Activated CD4-positive, alpha-beta T cell treated with anti-CD3 and anti-CD28 coated beads for 36 hours (primary cell): ENCODE measurements at places on chromosomes 2 and 18.
A peak's percentile ranks its signal among the peaks of the same experiment; 100 is the strongest.

DNA sequence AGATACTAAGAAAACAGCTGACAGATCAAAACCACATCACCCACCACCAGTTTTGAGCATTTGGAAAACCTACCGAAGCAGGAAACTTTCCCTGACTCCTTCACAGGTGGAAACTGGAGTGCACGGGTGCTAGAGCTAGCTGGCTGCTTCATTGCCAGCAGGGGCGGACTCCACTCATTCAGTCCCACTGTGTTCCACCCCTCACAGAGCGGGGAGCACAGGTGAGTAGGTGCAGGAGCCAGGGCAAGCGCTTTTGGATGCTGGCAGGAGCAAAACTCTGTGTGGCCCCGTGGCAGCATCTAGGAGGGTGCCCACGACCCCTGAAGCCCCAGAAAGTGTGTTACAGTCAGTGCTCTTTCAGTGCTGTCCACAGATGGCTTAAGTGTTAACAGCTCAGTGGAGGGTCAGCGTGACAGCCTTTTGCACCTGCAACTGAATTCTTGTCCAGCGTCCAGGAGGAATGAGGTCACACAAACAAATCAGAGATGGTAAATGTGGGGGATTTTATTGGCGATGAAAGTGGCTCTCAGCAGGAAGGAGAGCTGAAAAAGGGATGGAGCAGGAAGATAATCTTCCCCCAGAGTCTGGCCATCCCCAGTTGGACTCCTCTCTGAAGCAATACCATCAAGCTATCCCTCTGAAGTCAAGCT lies 71.1 kb downstream of the TMEM163 start:
- DNase-seq: no peak

GRCh38 chr2:180003073-180003472 lies 4.0 kb downstream of the CWC22 start:
- no peak for DNase-seq

DNA sequence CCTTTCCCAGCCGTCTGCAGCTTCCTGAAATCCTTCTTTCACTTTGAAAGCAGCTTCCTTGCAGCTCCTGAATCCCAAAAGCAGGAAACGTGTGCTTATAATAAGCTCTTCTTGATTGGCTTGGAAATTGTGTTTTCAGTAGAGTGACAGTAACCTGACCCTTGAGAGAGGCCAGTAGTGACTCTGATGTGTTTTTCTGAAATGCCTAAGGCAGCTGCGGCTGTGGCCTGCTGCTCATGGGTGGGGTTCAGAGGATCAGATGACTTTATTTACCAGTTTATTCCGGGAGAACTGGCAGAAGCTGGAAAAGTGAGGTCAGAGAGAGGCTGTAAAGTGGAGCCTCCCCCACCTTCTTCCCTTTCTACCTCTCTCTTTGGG lies 31.9 kb upstream of the RPIA start:
- DNase-seq: no peak

GRCh38 chr2:232611559-232612218 lies 21.7 kb upstream of the EFHD1 start:
- DNase-seq: peak; percentile 84

- no peak for DNase-seq
Observed at GRCh38 chr2:235693279-235693678, 199.4 kb downstream of the AGAP1 start.

DNA sequence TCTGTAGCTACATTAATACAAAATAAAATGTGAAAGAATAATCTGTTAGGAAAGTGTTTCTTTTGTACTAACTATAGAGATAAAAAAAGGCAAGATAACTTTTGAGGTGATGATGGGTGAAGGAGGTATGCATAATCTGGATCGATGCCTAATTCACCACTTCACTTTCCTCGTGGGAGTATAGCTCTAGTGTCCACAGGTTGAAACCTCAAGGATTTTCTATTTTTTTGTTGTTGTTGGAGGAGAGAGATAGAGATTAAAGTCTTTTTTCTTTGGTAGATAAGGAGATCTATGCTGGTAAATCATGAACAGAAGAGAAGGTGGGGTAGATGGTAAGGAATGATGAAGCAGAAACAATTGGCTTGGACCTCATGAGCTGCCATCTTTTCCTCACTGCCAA lies 635.3 kb upstream of the ZEB2 start:
- no peak for DNase-seq

GRCh38 chr2:121319941-121320340 lies 34.9 kb upstream of the TFCP2L1 start:
- DNase-seq: no peak

- no peak for DNase-seq
Observed at GRCh38 chr2:195642027-195642678, 14.9 kb upstream of the SLC39A10 start.

DNA sequence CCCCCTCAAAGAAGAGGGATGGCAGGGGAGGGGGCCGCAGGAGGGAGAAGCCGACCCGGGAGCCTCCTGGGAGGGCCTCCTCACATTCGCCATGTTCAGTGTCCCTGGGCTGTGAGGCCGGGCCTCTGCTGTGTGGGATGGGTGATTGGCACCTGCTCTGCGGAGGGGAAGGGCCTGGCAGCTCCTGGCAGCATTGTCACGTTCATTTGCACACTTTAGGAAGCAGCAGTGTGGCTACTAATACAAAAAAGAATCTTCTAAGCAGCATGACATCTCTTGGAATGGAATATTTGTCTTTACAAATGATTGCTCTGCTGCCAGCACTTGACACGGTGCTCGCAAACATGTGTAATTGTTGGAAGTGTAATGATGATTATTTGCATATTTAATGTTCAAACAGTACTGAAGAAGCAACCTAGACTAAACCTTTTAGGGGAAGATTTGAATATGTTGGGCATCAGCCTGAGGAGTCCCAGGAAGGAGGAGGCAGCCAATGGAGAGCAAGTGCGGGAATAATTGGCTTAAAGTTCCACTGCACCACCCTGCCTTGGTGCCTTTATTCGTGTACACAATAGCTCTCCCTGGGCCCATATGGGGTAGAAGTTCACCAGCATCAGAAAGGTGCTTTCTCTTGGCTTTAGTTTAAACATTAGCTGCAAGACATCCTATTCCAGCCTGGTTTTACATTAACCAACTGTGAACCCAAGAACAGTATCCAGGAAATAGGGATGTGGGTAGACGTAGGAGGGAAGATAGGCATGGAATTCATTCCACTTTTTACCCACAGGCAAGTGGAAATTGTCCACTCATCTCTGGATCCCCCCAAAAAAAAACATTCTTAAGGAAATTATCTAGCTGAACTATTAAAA lies 404.9 kb downstream of the TMEM182 start:
- DNase-seq: no peak

- no peak for DNase-seq
Observed at GRCh38 chr2:186327251-186327868, 158.7 kb upstream of the ZC3H15 start.

- DNase-seq: no peak
Observed at GRCh38 chr18:72261590-72261989, 282.6 kb downstream of the CBLN2 start.

- DNase-seq: no peak
Observed at GRCh38 chr2:157143901-157144300, 113.6 kb upstream of the GALNT5 start.

- peak; percentile 16 for DNase-seq
Observed at GRCh38 chr18:34659579-34660517, 50.2 kb upstream of the DTNA start.

GRCh38 chr2:37713258-37713700 lies 41.8 kb upstream of the CDC42EP3 start:
- peak; percentile 23 for DNase-seq

DNA sequence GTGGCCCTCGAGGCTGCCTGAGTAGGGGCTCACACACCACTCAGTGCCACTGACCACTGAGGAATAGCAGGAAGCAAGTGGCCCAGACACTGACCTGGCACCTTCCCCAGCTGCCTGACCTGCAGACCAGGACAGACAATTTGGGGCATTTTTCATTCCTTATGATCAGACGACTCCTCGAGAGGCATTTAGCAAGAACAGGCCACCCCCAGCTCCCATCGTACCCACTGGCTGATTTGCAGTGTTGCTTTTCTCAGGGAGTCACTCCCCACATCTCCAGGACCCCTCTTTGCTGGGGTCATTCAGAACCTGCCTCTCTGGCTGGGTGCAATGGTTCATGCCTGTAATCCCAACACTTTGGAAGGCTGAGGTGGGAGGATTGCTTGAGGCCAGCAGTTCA lies 185.7 kb downstream of the HAUS1 start:
- DNase-seq: no peak

GRCh38 chr2:159086342-159086741 lies 117.9 kb downstream of the TANC1 start:
- DNase-seq: no peak

GRCh38 chr18:62577765-62578164 lies 54.9 kb downstream of the ZCCHC2 start:
- peak; percentile 39 for DNase-seq

- no peak for DNase-seq
Observed at GRCh38 chr2:96616535-96616934, 21.6 kb downstream of the KANSL3 start.

GRCh38 chr2:71830497-71831192 lies 317.0 kb downstream of the CYP26B1 start:
- no peak for DNase-seq

- DNase-seq: peak; percentile 41
Observed at GRCh38 chr2:172480301-172481218, 53.2 kb downstream of the ITGA6 start.

GRCh38 chr2:56380861-56381260 lies 197.1 kb downstream of the CCDC85A start:
- DNase-seq: no peak

GRCh38 chr2:50111067-50111466 lies 920.9 kb downstream of the NRXN1 start:
- DNase-seq: no peak

GRCh38 chr2:72361521-72361920 lies 213.9 kb upstream of the CYP26B1 start:
- no peak for DNase-seq

DNA sequence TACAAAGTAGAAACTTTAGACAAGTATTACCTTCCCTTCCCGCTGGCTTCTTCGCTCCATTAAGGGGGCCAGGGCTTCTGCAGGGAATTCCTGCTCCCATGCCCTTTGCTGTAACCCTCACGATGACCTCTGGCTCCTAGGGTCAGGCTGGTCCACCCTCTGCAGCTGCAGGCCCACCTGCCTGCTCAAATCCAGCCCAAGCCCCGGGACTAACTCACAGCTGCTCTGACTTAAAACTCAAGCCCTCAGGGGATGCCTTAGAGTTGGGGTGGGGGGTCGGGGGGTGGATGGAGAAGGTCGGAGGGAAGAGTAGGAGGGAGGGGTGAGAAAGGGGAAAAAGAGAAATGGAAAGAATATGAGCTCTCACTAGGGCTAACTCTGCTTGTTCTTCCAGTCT lies 4.9 kb downstream of the IGFBP5 start:
- DNase-seq: no peak

GRCh38 chr2:185828326-185828725 lies 89.7 kb downstream of the FSIP2 start:
- no peak for DNase-seq

DNA sequence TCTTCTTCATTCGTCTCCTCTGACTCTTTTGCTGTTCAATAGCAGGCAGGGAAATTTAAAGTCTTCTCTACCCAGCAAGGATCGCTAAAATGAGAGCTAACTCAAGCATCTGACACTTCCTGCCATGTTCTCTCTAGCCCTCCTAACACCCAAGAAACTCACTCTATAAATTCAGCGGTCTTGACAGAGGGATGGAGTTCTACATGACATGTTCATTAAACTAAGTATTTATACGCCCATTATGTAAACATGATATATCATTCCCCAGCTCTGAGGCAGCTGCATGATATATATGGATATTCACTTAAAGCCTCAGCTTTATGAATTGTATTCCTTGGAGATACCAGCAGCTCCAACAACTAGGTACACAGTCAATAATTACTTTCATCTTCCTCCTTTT lies 231.0 kb downstream of the METTL4 start:
- no peak for DNase-seq

GRCh38 chr2:83757329-83757728 lies 701.8 kb downstream of the SUCLG1 start:
- DNase-seq: no peak

DNA sequence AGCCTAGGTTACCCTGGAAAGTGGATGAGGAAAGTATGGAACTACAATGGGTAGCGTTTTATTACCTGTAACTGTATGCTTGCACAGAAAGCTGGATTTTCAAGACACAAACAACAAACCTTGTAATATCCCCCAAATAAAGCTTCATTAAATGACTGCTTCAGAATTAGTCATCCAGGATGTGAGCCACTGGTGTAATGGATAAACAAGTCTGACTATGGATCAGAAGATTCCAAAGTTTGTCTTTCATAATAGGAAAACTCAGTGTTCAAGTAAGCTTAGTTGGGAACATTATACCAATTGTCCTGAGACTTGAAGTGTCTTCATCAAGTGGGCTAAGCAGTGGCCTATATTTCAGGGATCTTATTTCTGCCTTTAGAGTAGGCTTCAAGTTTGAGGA lies 518.8 kb downstream of the LRP1B start:
- no peak for DNase-seq

GRCh38 chr2:134705861-134706586 lies 12.8 kb downstream of the TMEM163 start:
- no peak for DNase-seq

DNA sequence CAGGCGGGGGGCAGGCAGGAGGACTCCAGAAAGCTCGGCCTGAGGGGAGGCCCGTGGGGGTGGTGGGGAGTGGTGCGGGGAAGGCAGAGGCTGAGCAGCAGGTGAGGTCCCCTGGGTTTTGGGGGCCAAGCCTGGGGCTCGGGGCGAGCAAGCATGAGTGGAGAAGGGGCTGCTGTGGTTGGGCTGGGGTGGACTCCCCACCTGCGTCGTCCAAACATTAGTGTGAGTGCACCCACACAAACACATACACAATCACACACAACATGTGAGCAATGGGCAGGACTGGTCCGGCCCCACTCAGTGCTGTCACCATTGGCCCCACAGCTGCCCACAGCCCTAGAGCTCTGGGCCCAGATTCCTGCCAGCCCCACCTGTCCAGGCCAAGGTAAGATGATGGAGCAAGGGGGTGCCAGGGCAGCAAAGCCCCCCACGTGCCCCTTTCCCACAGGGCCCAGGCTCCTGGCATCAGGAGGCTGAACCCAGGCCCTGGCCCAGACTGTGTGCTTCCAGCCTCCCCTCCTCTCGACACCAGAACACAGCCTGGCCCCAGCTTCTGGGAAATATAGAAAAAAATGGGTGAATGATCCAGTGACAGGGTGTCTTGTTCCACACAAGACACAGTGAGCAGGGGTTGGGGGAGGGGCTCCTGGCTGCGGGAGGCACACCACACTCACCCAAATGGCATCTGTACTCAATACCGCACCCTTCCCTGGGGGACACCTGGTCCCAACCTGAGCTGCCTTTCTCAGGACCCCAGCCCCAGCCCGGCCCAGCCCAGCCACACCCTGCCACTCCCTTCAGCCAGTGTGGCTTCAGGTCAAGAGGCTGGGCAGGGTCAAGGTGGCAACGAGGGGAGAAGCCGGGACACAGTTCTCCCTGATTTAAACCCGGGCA lies 463 bp upstream of the ALPP start:
- DNase-seq: no peak

GRCh38 chr2:159030674-159031380 lies 62.4 kb downstream of the TANC1 start:
- no peak for DNase-seq
